ENCODE measurements at places on chromosomes 2 and 18.

DNA sequence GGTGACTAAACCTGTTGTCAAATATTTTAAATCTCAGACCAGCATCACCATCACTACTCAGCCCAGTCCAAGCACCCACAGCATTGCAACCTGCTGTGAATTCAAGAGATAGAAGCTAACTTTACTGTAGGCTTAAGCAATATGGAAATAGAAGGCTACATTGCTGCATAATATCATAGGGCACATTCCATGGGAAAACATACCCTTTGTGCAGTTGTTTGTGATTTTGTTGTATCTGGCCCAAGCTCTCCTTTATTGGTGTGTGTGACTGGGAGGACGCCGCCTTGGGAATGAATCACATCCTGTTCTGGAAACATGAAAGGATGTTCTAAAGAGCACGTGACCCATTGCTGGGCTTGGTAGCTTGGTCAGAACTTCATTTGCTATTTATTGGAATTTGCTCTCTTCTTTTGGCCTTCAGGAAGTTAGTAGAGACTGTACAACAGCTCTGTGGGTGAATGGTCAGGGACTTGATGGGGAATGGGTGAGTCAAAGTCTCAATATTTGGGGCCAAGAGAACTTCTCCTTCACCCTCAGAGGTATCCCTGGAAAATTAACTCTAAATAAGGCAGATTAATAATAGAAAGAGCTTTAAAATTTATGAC lies 106.8 kb upstream of the SERPINE2 start:
- no peak for DNase-seq

- no peak for DNase-seq
These were observed 123.8 kb downstream of the ERBB4 start for GRCh38 chr2:212414767-212415211.

GRCh38 chr2:104853534-104854497 lies at the start of gene POU3F3:
POU3F3 (plus strand) TSS chr2:104854115; CDS start chr2:104855511, 1,396 bp downstream.
- peak; percentile 75 for DNase-seq

- no peak for DNase-seq
These were observed 77.4 kb downstream of the MERTK start for GRCh38 chr2:111975819-111976218.

DNA sequence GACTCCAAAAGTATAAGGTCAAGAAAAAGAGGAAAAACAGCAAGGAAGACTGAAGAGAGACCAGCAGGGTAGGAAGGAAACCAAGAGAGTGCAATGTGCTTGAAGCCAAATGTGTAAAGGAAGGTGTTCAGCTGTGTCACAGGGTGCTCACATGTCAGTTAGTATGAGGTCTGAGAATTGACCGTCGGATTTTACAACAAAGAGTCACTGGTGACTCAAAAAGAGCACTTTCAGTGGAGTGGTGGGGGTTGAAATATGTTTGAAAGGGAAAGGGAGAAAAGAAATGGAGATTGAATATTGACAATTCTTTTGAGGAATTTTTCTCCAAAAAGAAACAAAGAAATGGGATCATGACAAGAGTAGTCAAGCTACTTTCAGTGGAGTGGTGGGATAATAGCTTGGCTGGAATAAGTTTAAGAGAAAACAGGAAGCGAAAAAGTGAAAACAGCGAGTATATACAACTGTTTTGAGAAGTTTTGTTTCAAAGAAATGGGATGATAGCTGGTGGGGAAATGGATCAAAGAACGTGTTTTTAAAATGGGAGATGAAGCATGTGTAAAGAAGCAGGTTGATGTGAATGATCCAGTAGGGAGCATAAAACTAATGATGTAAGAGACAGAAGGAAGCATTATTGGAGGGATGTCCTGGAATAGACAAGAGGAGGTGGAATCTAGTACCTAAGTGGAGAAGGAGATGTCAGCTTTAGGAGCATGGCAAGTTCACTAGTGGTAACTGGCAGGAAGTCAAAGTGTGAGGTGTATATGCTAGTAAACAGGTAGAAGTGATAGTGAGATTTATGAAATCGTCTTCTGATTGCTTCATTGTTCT lies 3.6 kb upstream of the TSPYL6 start:
- no peak for DNase-seq

GRCh38 chr2:122101319-122101718 lies 345.9 kb downstream of the TSN start:
- no peak for DNase-seq

GRCh38 chr2:37561615-37562569 lies 109.5 kb downstream of the CDC42EP3 start:
- DNase-seq, result peak; percentile 30

DNA sequence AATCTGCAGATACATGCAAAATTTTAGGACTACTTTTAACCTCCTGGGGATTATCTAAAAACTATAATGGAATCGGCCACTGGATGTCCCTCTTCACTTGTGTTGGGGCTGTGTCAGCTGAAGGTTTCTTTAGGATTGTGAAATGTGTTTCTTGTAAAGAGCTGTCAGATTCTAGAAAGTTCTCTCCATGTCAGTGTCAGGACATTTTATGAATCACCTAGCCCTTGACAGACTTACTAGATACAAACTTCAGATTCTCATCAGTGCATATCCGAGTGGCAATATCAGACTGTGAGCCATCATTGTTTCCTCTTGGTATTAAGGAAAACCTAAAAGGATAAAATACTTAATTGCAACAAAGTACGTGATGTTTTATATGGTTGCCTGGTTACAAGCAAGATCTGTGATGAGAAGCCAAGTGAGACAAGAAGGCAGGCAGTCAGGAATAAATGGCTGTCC lies 107.3 kb downstream of the CPS1 start:
- peak; percentile 41 for DNase-seq

GRCh38 chr2:287471-287885 lies 413 bp downstream of the ALKAL2 start:
- no peak for DNase-seq

DNA sequence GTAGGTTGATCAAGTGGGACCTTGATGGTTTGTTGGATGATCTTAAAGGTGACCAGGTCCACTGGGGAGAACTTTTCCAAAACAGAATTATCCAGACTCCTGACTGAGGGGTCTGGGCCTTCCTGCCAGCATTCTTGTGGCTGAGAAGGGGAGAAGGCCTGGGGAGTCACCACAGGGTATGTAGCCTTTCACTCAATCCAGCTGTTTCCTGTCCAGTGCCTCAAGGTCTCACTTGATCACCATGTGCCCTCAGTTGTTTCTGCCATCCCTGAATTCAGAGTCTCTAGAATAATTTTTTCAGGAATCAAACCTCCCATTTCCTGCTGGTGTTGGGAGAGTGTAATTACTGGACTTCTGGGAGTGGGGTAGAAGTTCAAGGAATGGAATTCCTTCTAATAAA lies 54.4 kb upstream of the TANC1 start:
- no peak for DNase-seq

- no peak for DNase-seq
These were observed 265.1 kb upstream of the OSR1 start for GRCh38 chr2:19623488-19623887.

DNA sequence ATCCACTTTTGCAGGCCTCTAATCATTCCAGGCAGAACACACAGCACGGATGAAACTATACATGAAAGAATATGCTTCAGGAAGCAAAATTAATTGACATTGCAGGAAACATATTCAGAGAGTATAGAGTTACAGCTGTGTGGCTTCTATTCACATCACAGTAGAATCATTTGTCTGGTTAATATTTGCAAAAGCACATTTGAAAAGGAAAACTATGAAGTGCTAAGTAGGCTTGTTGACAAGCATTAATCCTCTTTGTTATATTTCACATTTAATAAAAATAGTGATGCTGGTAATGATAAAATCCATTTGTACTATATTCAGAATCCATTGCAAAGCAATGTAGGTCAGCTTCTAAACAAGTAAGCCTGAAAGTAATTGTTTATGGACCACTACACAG lies 32.2 kb upstream of the PIK3C3 start:
- DNase-seq, result no peak

DNA sequence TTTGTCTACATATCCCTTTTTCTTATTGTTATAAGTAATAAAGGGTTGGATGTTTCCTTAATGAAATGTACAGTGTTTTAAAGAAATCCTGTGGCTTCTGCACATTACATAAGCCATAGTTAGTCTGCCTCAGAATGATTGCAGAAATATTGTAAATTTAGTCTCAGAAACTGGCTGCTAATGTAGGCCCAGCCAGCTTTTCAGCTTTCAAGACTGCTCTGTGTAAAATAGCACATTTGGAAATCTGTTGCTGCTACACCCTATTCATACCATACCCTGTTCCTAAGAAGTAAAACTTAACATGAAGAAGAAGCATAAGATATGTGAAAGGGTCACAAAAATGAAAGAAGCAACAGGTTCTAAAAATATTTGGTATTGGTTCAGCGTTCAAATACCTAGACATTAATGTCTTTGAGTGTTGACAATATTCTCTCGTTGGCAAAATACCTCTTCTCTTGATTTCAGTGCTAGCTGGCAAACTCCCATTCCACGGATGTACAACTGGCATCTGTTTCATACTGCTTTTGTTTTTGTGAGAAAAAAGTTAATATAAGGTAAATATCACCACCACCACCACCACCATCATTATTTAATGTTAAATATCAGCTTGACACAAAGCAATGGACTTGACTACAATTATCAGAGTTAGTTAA lies 19.2 kb upstream of the NCKAP1 start:
- no peak for DNase-seq

DNA sequence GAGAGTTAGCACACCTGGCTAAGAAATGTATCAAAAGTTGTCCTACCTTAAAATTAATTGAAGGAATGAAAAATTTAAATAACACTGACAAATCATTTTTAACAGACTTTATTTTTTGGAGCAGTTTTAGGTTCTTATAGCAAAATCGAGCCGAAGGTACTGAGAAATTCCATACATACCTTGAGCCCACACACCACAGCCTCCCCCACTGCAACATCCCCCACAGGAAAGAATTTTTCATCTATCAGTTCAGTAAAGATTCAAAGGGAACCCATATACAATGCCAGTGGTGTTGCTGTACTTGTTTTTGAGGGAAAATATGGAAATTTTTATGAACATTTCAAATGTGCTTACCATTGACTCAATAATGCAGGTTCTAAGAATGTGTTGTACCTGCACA lies 169.8 kb upstream of the HS6ST1 start:
- DNase-seq, result no peak

DNA sequence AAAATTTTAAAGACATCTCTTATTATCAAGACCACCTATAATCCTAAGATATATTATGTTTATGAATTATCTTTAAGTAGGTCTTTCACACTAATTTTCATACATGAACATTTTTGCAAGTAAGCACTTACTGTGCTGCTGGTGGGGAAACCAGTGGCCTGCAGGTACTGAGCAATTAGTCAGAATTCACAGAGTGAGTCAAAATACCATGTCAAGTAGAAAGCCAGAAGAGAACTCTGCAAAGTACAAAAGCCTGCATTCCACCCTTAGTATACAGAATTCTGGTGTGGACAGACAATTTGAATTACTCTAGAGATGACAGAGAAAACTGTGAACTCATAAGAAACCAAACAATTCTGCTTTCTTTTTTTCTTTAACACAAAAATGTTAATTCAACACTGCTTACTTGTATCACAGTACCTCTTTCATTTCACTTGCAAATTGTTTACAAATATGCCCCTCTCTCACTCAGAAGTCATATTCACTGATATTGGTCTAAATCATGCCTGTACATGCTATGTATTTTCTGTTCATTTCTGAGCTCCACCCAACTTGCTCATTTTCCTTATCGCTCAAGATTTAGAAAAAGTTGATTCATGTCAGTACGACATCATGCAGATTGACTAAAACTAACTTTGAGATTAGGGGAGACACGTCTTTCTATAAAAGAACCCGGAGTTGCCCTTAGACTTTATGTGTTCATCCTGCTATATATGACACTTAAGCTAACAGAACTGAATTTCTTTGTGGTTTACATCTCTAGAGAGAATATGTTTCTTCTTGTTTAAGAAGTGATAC lies 182.9 kb downstream of the IKZF2 start:
- no peak for DNase-seq

DNA sequence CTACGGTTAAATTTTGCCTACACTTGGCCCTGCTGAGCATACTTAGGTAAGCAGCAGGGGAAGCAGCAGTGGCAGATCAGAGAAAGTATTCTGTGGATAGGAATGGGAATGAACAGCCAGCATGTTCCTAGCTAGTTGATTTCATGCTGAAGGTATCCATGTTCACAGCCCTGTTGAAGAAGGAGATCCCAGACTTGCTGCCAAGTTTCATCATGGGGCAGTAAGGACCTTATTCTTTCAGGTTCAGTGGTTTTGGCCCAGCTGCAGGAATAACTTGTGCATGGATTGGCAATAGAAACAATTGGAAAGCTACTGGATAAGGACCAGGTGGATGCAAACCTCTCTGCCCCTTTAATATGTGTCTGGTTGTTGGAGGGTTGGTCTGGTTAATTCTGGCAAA lies 98.2 kb upstream of the TMEM178A start:
- no peak for DNase-seq

GRCh38 chr2:151977631-151978030 lies 121.2 kb downstream of the CACNB4 start:
- no peak for DNase-seq

DNA sequence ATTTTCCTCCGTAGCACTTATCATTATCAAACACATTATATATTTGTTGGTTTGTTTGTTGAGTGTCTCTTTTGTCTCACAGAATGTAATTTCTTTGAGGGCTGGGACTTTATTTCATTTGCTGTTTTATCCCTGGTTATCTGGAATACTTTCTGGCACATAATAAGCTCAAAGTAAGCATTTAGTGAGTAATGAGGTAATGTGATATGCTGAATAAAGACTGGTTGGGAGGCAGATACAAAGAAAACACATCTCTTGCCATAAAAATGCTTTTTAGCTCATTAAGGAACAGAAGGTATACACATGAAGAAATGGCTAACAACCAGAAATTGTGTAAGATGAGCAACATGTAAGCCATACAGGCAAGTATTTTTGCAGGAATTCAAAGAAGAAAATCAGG lies 1411.8 kb downstream of the LRP1B start:
- DNase-seq, result peak; percentile 54

DNA sequence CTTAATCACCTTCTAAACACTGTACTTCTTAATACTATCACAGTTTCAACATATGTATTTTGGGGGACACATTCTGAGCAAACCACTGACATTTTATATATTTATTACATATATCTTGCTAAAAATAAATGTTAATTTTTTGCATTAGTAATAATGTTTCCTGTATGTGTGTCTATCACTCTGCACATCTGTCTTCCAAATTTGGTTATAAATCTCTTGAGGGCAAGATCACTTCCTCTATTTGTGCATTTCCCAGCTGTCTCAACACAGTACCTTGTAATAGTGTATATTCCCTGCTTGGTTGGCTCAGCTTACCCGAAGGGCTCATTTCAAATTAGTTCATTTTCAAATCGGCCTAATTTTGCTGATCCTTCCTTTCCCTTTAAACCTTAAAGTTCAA lies 617.1 kb upstream of the GYPC start:
- DNase-seq, result no peak

- DNase-seq, result no peak
These were observed 67.5 kb downstream of the ATP9B start for GRCh38 chr18:79136742-79137141.

DNA sequence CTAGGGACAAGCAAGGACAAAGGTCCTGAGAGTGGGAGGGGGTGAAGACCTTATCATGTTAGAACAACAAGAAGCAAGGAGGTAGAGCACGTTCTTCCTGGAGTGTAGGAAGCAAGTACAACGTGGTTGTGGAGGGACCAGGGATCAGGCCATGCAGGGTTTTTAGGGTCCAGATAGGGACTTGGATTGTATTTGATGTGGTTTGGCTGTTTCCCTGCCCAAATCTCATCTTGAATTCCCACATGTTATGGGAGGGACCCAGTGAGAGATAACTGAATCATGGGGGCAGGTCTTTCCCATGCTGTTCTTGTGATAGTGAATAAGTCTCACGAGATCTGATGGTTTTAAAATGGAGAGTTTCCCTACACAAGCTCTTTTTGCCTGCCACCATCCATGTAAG lies 53.2 kb downstream of the ICA1L start:
- DNase-seq, result no peak
